ENCODE measurements at places on chromosomes 5 and 9.

- no peak for DNase-seq
Measured at GRCh38 chr5:16464664-16465543, 696 bp downstream of the ZNF622 start.

DNA sequence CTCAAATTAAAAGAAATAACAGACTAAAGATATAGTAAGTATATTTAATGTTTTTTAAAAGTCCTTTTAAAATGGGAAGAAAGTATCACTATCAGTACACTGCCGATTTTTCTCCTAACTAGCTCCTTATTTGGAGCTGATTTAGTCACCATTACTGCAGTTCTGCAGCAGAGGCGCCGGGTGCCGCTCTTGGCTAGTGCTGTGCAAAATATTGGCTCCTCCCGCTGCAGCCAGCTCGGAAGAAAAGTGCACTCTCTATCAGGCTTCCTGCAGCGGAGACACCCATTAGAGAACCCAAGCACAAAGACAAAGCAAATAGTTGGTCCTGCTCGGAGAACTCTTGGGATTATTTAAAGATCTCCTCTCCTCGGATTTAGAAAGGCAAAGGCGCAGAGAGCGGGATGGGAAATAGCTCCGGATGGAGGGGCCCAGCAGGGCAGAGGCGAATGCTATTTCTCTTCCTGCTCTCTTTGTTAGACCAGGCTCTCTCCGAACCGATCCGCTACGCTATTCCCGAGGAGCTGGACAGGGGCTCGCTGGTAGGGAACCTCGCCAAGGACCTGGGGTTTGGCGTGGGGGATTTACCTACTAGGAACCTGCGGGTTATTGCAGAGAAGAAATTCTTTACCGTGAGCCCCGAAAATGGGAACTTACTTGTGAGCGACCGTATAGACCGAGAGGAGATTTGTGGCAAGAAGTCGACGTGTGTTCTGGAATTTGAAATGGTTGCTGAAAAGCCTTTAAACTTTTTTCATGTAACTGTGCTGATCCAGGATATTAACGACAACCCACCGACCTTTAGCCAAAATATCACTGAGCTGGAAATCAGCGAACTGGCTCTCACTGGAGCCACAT, at the start of gene PCDHGB3:
Gene PCDHGB3, plus strand, starts transcription at position 249 of the 855 bp plus-strand sequence. Its CDS starts 153 bp downstream, at position 402.
- no peak for DNase-seq

DNA sequence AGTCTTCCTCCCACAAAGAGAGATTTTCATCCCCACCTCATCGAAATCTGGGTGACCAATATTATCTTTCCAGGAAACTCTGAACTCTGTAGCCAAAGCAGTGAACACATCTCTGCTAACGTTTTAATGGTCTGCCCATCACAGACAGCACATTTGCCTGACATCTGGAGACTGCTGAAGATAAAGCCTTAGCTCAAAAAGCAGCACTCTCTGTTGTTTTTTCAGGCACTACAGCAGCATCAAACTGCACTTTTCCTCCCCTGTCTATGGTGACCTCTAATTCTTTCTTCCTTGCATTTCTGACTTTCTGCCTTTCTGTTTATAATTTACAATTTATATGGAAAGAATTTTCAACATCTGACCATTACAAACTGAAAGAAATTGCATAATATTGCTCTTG, 66.8 kb downstream of the RAB3C start:
- DNase-seq: no peak

DNA sequence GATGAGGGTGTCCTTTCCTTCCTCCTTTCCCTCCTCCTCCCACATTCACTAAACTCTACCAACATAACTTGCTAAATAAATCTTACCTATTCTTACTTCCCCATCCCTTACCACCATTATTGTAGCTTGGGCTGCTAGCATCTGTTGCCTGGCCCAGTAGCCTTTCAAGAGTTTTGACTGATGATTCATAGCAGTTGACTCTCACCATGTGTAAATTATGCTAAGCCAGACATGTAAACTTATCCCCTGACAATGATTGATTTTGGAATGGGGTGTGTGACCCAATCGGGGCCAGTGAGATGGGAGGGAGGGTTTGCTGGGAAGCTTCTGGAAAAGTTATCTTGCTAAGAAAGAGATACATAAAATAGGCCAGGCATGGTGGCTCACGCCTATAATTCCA, 161.8 kb upstream of the SPRY4 start:
- peak; percentile 48 for DNase-seq

DNA sequence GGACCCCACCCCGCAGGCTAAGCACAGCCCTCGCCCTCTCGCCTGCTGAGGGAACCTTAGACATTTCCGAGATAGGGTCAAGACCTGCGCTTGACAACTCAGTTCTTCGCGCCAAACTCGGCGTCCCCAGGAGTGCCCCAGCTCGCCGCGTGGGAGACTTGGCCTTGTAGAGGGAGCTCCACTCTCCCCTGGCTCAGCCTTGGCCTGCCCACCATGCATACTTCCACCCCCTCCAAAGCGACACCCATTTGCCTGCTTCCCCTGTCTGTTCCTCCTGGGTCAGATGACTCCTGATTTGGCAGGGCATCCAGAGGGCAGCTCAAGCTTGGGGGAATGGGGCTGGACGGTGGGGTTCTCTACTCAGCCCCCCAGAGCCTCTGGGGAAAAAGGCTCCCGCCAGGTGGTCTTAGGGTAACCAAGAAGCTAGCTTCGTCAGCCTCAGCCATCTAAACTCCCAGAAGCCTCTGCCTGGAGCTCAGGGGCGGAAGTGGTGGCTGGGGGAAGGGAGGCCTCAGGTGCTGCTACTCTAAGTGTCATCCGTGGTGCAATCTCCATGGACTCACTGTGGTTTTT, 560 bp downstream of the DOCK2 start:
- DNase-seq: no peak

DNA sequence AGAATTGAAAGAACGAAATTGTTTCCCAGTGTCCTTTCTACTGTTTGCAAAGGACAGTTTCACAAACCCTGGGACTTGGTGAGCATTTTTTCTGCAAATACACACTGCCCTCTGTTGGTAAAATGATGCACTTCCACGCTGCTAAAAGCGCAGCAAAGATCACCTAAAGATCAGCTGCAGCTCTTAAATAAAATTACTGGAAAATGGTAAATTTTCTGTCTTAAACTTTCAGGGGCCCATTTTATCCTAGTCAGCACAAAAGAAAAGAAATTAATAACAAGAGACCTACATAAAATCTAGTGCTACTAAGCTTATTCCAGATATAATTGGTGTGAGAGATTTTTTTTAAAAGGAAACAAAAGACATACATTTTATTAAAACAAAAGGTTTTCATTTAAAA, 566.0 kb downstream of the CAAP1 start:
- DNase-seq: peak; percentile 21

DNA sequence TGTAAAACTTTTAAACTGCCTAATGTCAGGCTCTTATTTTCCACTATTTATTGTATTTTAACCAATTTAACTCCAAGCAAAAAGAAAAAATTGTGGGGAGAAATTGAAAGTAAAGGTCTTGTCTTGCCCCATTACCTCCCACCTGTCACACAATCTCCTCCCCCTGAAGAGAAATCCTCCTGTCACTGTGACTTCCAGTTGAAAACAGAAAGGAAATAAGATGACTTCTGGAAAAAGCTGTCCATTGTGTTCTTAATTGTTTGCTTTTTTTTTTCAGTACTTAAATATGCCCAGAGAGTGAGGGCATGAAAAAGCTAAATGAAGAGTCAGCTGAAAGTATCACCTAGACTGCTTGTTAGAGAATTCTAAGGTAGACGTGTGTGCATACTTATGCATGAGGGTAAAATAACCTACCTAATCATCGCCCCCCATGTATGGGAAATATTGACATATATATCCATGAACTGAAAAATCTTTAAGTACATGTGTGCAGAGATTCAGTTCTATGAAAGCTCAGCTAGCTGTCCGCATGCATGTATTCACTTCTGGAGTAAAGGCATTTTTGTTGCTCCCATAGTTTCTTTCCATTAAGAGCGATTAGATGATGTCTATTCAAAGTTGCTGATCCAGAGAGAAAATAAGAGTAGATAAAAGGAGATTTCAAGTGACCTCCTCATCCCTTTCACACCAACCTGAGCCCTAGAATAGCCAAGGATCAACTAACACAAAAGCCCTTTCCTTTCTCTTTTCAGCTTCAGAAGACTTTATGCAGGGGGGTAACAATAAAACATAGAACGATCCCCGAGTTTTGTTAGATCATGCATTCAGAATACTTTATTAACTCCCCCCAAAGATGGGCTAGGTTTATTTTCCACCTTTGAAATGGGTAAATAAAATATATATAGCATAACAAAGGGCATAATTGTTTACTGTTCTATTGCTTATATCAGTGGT, 5.3 kb downstream of the NR2F1-AS1 start:
- DNase-seq: no peak

GRCh38 chr5:106906199-106906598, 764.5 kb downstream of the EFNA5 start:
- no peak for DNase-seq

- no peak for DNase-seq
Measured at GRCh38 chr5:82794876-82795275, 282.3 kb downstream of the TMEM167A start.

DNA sequence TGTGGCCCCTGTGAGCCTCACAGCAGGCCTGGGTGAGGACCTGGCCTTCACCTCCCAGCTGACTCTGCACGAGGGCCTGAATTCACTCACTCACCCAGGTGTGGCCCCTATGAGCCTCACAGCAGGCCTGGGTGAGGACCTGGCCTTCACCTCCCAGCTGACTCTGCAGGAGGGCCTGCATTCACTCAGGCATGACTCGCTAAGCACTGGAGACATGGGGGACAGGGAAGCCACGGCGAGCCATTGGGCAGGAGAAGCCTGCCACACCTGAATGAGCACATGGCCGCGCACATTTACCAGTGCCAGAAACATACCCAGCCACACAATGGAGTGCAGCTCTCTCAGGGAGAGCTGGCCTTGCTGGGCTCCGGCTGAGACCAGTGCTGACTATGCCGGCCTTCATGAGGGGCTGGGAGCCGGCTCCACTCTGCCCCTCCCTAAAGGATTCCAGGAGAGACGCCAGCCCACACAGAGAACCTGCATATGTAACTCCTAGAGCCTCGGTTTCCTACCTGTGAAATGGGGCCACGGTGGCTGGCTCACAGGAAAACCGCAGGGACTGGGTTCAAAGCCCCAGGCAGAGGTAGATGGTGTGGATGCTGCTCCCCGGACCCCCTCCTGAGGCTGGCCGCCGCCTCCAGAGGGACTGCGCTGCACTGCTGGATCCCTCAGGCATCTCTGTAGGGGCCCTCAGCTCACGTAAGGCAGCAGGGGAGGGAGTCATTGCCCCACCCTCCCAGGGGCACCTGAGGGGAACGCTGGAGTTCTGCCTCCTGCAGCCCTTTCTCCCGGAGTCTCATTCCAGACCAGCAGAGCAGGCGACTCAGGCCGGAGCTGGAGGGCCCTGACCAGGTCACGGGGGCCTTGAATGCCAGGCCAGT, 7.2 kb downstream of the ADAMTS2 start:
- DNase-seq: no peak

GRCh38 chr5:93800988-93801811, 59.8 kb upstream of the POU5F2 start:
- peak; percentile 37 for DNase-seq

GRCh38 chr5:159414021-159414420, 83.7 kb upstream of the IL12B start:
- DNase-seq: no peak

DNA sequence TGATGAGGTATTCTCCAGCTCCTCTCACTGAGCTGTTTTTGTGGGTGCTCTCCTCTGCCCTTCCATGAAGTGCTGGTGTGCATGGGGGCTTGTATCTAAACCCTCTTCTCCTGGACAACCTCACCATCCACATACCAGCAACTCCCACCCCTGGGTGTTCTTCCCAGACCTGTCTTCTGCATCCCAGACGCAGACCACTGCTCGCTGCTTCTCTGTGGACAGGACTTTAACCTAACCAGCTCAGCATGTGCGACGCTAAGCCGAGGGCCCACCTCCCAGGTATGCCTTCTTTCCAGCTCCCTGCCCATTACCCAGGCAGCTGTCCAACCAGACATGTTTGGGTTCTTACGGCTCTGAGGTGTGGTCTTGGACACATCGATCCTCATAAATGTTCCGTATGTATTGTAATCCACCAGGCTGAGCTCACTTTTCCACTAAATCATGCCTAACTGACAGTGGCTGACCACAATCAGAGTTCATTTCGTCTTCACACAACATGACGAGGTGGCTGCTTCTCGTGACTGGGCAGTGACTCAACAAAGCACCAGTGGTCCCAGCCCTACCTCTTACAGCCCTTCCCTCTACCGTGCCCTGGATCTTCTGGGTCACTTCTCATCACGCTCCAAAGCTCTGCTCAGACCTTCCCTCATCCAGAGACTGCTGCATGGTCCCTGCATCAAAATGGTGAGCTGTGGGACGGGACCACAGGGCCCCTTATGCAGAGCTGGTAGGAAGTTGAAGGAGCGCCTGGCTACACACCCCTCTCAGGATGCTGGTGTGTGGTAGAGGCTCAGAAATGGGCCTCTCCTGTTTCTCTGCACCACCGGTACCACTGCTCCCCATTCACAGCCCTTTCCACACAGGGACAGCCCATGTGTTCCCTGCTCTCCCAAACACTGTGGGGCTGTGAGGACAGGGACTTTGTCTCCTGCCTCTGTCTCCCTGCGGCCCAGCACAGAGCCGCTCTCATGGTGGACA, 9.6 kb upstream of the PTGES2 start:
- DNase-seq: peak; percentile 50

DNA sequence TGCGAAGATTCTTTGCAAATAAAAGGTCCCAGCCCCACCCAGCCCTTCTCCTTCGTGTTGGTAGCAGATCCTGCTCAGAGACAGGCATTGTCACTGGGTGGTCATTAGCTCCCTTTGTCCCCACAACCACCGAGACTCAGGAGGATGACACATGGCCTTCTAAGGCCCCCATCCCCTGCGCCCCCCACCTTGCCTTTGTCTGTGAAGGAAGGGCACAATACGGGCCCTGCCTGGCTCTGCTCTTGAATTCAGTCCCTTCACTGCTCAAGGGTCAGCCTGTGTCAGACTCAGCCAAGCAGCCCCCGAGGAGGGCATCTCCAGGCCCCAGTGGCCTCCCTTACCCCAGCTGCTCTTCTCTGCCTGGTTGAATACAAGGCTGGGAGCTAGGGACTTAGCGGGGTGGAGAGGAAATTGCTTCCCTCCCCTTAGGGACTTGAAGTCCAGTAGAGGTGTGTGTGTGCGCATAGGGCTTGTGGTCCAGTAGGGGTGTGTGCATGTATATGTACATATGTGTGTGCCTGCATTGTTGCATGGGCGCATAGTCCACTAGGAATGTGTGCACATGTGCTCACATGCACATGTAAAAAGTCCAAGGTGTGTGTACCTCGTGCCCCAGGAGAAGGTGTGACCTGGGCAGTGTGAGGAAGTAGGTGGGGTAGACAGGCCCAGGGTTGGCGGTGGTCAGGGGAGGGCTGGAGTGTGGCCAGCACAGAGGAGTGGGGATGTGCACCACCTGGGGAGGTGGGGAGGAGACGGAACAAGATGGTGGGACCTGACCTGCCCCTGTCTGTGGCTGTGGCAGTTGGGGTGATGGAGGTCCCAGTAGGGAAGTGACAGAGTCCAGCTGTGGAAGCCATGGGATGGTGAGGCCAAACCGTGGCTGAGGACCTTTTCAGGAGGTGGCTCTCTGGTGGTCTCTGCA, 59.1 kb downstream of the PHF2 start:
- DNase-seq: no peak

GRCh38 chr9:81530310-81530810, 159.0 kb downstream of the TLE1 start:
- no peak for DNase-seq
